Suppressor macrophage treated with lipopolysaccharide for 4 hours (primary cell): ENCODE measurements at places on chromosomes 7 and 10.

DNA sequence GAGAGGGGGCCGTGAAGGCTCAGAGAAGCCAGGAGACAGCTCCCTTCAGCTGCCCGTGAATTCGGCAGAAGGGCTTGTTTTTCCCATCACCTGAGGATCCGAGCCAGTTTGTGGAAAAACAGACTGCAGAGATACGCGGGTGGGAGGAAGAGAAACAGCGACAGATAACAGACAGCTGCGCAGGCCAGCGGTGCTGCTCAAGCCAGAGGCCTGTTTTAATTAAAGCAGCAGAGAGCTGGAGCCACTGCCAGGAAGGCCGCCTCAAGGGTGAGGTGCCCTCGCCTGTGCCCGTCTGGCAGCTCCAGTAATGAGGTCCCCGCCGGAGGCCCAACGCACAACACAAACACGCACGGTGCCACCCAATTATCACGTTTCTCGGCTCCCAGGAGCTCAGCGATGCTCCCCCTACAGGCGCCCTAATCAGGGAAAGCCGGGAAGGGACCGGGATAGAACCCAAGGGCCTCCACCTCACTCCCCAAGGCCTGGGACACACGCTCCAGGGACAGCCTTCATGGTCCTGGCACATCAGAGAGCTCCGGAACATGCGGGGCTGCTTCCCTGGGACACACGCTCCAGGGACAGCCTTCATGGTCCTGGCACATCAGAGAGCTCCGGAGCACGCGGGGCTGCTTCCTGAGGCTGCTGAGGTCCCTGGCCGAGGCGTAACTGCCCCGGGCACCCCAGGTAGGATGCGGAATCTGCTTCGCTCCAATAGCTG lies 60.6 kb upstream of the DNAAF5 start:
- DNase-seq = no peak

DNA sequence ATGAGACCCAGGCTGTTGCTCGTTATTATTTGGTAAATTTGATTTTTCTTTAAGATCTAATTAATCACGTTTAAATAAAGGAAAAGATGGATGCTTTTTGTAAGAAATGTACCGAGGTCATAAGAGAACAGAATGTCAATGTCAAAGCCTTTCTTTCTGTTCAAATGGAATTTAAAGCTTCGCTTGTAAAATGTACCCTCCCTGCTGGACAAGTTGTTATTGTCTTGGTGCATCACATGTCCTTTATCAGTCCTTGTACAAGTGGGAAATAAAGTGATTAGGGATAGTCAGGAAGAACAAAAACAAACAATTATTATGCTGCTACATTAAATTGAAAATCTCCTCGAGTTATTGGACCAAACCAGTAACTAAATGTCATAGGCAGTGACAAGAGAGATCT lies 363.2 kb downstream of the PHTF2 start:
- DNase-seq = no peak

DNA sequence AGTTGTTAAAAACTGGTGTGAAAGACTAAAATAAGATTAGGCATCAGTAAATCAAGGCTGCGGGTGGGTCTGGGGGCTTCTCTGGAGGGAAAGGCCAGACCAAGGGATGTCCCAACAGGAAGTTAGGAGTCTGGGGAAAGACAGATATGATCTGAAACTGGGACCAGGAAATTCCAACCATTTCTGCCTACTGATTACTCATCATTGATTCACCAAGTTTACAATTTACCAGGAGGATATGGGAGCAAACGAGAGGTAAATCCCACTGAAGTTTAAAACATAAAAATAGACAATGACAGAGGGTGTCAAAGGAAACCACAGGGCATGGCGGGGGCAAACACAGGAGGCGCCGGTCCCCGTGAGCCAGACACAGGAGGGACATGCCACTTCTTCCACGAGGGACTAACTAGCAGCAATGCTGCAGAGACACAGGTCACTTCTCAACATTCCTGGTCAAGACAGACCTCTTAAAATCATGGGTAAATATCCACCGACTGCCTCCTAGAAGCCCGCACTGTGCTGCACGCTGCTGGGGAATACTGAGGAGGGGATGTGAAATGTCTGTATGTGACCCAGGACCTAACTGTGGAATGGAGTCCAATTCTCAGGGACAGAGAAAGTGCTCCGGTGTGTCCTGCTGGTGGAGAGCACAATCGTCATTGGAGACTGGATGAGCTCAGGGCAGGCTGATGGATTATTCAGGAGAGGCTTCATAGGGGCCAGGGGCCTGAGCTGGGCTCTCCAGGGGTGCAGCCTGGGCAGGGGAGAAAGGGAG lies 153.4 kb upstream of the KLF14 start:
- no peak for DNase-seq

DNA sequence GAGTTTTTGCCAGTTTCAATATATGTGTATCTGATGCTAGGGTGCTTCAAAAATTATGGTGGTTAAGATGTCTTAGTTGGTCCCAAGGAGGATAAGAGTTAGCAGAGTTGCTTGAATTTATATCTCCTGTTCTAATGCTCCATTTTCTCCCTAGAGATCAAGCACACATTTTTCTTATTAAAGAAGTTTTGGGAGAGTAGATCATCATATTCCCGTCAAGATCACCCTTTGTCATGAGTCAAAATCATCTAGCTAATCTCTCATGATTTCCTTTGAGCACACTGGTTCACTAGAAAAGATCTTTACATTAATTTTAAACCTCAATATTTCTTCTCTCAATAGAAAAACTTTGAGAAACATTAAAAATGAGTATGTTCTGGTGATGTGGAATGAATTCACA lies 429.9 kb upstream of the SEMA3A start:
- no peak for DNase-seq

GRCh38 chr7:134948736-134949135 lies 37.6 kb upstream of the AGBL3 start:
- no peak for DNase-seq

DNA sequence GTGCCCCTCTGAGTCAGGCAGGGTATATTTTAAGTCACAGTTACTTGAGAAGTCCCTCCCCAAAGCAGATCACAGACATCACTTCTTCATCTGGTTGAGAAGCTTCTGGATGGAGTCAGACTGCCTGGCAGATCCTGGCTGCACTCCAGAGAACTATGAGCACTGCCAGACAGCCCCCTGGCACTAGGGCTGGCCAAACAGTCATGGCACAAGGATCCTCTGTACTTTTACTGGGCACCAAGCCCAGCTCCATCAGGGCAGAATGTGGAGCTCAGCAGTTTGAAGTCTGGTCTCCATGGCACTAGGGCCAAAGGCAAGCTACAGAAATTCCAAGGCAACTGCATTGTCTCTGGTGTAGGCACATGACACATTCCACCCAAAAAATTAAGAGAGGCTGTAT lies 162.1 kb downstream of the NRG3 start:
- DNase-seq = no peak

- DNase-seq = no peak
Measured at GRCh38 chr7:115153176-115153575, 231.3 kb downstream of the MDFIC start.

DNA sequence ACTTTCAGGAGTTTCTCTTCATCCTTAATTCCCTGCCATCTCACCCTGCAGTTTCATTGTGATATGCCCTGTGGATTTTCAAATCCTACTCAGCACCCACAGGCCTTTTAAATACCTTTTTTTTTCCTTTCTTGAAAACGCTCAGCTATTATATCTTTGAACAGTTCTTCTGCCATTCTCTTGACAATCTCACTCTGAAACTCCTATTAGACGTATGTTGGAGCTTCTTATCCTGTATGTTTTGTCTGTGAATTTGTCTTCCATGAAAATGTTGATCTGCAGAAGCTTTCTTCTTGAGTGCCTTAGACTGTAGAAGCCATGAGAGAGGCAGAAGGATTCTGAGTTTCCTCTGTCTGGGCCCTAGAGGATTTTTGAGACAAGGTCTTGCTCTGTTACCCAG lies 18.9 kb upstream of the YAE1 start:
- DNase-seq = no peak

DNA sequence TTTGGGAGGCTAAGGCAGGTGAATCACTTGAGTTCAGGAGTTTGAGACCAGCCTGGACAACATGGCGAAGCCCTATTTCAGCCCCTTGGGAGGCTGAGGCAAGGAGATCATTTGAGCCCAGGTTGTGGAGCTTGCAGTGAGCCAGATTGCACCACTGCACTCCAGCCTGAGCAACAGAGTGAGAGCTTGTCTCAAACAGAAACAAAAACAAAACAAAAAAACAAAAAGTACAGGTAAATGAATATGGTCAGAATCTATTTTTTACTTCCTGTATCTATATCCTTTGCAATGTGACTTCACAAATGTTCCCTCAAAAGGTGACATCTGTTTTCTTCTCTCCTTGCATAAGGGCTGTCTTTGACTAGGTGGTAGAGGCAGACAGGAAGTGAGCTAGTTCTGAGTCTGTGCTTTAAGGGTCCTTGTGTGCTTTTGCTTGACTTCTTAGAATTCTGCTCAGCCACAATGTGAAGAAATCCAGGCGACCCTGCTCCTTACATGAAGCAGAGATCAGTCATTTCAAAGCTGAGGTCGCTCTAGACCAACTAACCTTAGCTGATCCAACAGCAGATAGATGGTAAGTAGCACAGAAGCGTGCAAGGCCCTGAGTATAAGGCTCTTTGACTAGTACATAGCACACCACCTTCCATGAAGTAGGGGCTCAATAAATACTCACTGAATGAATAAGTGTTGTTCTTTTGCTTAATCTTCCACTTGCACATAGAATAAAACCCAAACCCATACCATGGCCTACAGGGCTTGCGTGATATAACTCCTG lies 423.2 kb upstream of the PCDH15 start:
- no peak for DNase-seq

GRCh38 chr7:23546897-23547572 lies 15.3 kb upstream of the TRA2A start:
- peak; percentile 87 for DNase-seq

DNA sequence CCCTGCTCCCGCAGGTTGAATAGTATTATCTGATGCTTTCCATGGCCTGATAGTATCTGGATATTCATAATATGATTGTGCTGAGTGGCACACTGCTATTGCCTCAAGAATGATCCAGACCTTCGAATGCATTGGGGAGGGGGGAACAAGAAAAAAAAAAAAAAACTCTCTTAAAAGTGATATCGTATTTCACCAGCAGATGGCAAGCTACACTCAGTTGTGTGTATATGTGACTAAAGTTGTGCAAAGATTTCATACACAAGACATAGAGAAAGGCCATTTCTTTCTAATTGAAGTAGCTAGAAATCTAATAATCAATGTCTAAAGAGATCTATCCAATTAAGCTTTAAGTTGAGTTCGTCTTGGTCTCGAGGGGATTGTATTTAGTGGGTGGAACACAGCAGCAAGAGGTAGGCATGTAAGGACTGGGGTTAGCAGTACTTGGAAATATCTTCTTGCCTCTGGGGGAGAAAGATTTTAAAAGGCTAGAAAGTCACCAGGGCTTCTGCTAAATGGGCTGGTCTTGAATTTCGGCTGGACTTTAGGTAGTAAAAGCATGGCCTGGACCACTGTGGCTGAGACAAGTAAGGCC lies 15.3 kb downstream of the SFRP4 start:
- peak; percentile 51 for DNase-seq

DNA sequence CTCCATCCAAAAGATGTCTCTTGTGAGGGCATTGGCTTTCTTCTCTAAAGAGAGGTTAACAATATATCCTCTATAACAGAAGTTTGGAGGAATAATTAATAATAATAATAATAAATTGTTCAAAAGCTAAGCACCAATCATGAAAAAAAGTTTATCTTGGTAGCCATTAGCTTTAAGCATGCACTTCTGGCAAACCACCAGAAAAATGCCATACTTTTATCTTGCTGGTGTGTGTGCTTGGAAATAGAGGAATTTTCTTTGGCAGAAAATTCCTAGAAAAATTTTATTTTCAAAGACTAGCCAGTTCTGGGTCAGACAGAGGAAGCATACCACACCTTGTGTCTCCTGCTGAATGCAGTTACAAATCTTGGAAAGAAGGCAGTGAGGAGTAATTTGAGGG lies 52.5 kb upstream of the NPY start:
- no peak for DNase-seq

DNA sequence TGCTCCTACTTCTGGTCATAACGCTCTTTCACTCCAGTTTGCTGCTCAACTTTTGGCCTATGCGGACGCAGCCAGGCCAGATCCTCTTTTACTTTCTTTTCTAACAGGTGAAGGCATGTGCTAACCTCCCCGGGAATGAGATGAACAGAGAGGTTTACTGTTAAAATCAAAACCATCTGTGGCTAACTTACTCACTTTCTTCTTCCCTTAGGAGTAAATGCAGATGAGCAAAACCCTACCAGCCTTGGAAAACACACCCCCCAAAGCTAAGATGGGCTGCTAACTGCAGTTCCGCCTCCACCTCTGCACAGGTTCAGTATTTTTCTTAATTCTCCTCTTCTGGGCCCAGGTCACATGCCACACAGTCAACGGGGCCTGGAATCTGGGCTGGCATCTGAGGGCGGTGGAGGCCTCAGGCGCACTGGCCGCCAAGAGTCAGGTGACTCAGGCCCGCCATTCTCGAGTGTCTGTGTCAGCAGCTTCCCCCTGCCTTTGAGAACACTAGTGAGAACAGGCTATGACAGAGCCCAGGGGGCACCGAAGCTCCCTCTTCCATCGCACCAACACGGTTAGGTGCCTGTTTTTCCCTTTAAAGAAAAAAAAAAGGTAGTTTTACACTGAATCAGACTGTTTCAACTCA lies 11.1 kb downstream of the FAM53B start:
- DNase-seq = no peak

DNA sequence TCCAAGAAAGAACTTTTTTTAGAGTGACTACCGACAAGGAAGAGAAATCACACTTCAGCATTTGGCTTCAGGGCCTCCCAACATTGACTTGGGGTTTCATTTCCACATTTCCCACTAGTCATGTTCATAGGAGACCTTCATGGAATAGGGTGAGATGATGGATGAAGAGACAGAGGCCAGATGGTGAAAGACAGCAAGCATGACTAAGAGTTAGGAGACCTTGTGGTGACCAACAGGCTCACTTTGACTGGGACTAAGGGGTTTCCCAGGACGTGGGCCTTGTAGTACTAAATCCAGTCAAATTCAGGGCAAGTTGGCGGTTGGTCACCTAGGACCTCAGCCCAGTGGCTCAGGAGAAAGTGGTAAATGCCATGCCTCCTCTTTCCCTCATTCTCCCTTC lies 3.0 kb upstream of the GIMAP5 start:
- DNase-seq = peak; percentile 85

GRCh38 chr7:84813376-84813775 lies 373.5 kb downstream of the SEMA3D start:
- DNase-seq = no peak

- no peak for DNase-seq
Measured at GRCh38 chr7:135714534-135715009, 13.4 kb downstream of the SLC13A4 start.

- DNase-seq = no peak
Measured at GRCh38 chr10:24006741-24007140, 202.2 kb upstream of the KIAA1217 start.

DNA sequence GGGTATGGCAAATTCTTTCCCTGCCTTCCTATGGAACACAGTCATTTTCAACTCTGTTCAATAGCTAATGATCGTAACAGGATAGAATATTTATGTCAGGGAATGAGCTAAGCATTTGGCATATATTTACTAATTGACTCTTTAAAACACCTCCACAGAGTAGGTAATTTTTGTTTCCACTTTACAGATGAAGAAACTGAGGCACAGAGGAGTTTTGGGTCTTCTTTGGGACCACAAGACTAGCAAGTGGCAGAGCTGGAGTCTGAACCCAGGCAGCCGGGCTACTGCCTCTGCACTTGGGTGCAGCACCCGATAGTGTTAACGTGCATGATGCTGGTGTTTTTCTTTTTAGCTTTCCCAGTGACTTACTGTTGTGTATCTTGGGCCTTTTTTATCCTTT lies 384.0 kb downstream of the SFMBT2 start:
- DNase-seq = no peak

GRCh38 chr7:8035647-8036518 lies 67.3 kb downstream of the GLCCI1 start:
- peak; percentile 3 for DNase-seq

- peak; percentile 72 for DNase-seq
Measured at GRCh38 chr10:63206997-63207811, 74.1 kb downstream of the NRBF2 start.

GRCh38 chr10:82438277-82438676 lies 563.3 kb downstream of the NRG3 start:
- no peak for DNase-seq
